ENCODE measurements at places on chromosomes 6 and 20.

DNA sequence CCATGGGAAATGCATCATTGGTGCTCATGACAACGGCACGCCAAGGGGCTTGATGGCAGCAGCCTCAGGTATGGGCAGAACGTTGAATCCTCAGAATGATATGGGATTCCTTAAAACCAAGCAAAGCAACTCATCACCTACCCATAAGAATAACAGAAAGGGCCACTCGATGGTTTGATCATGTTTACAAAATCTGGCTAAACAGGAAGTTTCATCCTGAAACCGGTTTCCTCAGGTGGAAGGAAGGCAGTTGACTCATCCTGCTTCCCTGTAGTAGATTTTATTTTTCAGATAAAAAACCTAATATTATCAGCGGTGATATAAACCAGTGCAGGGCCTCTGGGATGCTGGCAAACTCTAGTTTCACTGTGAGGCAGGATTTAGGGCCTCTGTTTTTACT lies 136.9 kb upstream of the AGPAT4 start:
- DNase-seq, result no peak

DNA sequence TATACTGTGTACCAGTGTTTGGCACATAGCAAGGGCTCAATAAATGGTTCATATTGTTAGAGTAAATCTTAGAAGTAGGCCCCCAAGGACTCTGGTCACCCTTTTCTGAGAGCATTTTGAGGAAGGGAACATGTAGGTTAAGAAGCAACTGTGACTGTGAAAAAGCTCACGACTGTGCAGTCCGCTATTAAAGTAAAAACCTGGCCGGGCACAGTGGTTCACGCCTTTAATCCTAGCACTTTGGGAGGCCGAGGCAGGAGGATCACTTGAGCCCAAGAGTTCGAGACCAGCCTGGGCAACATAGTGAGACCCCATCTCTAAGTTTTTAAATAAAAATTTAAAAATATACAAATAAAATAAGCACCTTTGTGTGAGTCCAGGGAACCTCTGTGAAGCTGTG lies 5.0 kb downstream of the ZDHHC14 start:
- DNase-seq, result no peak

DNA sequence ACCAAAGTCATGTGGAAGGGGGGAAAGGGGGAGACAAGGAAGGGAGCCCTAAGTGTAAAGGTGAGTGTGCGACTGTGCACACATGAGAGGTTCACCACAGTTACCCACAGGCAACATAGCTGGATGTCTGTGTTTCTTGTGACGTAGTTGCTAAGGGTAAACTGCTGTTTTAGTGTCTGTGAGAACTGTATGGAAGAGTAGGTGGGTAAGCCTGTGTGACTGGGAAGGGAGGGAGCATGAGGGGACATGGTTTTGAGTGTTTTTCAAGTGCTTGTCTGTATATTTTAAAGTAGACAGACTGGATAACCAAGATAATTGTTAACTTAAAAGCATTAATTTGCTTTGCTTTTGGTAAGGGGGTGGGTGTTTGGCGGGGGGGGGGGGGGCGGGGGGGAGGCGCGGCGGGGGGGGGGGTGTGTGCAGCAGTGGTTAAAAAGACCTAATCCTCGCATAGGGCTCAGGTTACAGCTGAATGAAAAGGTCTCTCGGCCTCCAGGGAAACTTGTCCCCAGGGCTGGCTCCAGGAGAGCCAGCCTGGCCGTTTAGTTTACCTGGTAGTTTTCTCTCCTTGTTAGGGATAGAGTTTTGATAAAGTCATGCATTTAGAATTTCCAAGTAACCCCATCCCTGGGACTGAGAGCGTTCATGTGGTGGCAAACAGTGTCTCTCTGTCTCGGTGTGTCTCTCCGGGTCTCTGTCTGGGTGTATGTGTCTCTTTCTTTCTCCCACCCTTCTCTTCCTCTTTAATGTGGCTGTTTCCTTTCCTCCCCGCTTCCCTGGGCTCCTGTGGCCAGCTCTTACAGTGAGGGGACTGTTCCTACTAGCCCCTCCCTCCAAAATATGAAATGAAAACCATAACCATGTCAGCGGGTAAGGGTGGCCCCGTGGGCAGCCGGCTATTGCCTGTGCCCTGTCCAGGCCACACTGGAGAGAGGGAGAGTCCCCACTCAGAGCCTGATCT lies 3.4 kb downstream of the SCUBE3 start:
- DNase-seq, result no peak

DNA sequence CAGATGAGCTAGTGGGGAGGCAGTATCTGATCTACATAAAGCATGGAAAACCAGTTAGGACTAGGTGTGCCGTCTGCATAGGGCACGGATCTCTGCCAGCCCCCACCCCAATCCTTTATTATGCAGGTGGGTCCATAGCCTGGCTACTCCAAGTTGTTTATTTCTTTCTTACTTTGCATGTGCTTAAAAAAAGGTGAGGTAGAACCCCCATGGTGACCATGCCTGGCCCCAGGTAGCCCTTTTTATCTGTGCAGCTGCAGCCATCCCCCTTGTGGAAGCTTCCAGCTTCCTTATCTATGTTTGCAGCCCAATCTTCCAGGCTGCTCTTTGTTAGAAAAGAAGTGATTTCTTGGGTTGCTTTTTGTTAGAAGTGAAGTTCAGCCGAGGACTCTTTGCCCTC lies 9.0 kb upstream of the TREM2 start:
- no peak for DNase-seq

DNA sequence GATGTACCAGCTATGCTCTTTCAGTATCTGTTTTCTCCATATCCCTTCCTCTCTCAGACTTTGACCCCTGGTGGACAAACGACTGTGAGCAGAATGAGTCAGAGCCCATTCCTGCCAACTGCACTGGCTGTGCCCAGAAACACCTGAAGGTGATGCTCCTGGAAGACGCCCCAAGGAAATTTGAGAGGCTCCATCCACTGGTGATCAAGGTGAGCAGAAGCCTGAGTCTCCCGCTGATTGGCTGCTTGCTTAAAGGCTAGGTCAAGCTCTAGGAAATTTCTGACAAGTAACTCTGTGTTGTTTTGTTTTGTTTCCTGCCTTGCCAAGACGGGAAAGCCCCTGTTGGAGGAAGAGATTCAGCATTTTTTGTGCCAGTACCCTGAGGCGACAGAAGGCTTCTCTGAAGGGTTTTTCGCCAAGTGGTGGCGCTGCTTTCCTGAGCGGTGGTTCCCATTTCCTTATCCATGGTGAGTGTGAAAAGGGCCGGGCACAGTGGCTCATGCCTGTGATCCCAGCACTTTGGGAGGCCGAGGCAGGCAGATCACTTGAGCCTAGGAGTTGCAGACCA lies 28.6 kb downstream of the C6orf89 start:
- DNase-seq, result peak; percentile 22

DNA sequence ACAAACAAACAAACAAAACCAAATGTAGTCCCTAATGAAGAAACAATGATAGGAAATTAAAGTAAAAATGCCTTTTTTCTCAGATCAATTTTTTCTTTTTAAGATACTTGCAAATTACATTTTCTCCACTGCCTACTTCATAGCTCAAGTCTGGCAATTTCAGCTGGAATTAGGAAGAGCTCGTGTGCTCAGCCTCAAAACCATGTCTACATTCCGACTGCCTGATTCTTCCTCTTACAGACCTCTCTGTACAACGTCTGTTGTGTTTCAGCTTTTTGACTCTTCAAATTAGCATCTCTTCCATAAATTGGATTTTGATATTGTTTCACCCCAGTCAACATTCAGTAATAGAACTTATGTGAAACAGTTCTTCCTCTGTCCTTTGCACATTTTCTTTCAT lies 9.3 kb upstream of the EDN1 start:
- DNase-seq, result no peak

DNA sequence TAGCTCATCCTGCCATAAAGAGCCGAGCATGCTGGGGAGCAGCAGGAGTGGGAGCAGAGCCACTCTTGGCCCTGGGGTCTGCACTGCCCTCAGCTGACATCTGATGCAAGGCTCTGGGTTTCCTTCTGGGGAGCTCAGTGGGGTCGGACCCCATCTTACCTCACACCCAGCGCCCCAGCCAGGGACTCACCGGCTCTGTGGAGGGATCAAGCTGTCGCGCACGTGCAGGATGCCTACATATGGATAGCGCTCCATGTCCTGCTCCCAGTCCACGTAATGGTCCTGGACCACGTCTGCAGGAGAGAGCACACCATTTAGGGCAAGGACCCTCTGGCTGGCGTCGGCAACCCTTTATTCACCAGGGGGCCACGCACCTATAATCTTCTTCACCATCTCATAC lies 12.2 kb downstream of the LEMD2 start:
- DNase-seq, result no peak
